Heart left ventricle (tissue), 16 donors: ENCODE measurements at places on chromosomes 6 and 20. TPM values are rescaled to one million over a fixed set of nuclear protein-coding genes. Genes with fewer than 3 reads are reported as not detected.

- H3K4me3 ChIP-seq = no peak overlapping the region
- H3K4me1 ChIP-seq = no peaks in the 10 kb centered on the region
- no peak overlapping the region for H3K27ac ChIP-seq
- no peaks in the 10 kb centered on the region for H3K27me3 ChIP-seq
- DNase-seq = no peak
- H3K36me3 ChIP-seq = no peaks in the 10 kb centered on the region
These were observed 219.0 kb downstream of the CDC5L start for GRCh38 chr6:44606504-44606903.

DNA sequence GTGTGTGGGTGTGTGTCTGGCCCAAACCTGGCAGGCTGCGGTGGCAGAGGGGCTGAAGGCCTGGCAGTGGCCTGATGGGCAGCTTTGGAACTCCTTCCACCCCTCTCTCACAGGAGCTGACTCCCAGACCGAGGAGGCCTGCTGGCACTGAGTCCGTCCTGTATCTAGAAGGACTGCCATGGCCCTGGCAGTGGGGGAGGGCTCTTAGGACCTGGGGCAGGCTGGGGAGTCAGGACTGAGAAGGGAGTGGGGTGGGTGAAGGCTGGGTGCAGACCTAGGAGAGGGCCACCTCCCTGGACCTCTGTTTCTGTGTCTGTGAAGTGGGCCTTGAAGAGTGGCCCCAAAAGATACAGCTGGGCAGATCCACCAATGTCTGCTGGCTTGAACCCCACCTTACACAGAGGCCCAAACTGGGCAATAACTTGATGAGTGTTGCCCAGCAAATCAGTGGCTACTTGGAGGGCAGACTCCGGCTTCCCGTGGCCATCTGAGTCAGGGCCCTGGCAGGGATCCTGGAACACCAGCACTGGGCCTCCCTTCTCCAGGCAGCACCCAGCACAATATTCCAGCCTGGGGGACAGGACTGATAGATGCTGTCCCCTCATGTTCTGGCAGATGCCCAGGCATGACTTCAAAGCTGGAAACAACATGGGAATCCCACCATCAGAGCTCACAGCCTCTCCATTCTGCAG, 46.7 kb upstream of the BLCAP start:
- H3K4me3 ChIP-seq = no peak overlapping the region
- no peaks in the 10 kb centered on the region for H3K4me1 ChIP-seq
- no peaks in the 10 kb centered on the region for H3K27me3 ChIP-seq
- H3K36me3 ChIP-seq = no peaks in the 10 kb centered on the region

The SLC22A3 gene
- total RNA-seq = 2.4 TPM

The TNNC2 gene
- not detected for total RNA-seq

DNA sequence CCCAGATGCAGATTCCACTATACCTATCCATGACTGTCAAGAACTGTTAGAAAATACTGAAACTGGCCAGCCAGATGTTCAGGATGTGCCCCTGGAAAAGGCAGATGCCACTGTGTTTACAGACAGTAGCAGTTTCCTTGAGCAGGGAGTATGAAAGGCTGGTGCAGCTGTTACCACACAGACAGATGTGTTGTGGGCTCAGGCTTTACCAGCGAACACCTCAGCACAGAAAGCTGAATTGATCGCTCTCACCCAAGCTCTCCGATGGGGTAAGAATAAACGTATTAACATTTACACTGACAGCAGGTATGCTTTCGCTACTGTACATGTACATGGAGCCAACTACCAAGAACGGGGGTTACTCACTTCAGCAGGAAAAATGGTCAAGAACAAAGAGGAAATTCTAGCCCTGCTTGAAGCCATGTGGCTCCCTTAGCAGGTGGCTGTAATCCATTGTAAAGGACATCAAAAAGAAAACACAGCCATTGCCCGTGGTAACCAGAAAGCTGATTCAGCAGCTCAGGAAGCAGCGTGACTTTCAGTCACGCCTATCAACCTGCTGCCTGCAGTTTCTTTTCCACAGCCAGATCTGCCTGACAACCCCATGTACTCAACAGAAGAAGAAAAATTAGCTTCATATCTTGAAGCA, 459.7 kb upstream of the HTR1E start:
- no peak overlapping the region for H3K4me3 ChIP-seq
- no peaks in the 10 kb centered on the region for H3K36me3 ChIP-seq
- no peaks in the 10 kb centered on the region for H3K4me1 ChIP-seq
- H3K27me3 ChIP-seq = no peaks in the 10 kb centered on the region
